CD8-positive, alpha-beta memory T cell (primary cell): ENCODE measurements at places on chromosomes 12 and 14. TPM values are rescaled to one million over a fixed set of nuclear protein-coding genes. Genes with fewer than 3 reads are reported as not detected.

DNA sequence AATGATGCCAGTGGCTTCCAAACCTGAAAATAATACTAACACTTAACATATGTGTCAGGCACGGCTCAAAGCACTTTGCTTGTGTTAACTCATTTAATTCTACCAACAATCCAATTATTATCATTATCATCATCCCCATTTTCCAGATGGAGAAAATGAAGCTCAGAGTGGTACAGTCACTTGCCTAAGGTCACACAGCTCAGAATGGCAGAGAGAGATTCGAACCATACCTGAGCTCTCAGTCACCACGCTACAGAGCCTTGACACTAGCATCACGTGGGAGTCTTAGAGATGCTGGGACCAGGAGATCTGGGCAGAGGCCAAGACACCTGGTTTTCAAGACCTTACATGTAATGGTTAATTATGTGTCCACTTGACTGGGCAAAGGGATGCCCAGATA is 34.2 kb downstream of the DHX37 start:
- H3K4me1 ChIP-seq = no peaks in the 10 kb centered on the region
- no peak for DNase-seq
- no peak overlapping the region for H3K4me3 ChIP-seq
- H3K27ac ChIP-seq = no peak overlapping the region

The PRH1 gene
- 8.6 TPM for total RNA-seq

DNA sequence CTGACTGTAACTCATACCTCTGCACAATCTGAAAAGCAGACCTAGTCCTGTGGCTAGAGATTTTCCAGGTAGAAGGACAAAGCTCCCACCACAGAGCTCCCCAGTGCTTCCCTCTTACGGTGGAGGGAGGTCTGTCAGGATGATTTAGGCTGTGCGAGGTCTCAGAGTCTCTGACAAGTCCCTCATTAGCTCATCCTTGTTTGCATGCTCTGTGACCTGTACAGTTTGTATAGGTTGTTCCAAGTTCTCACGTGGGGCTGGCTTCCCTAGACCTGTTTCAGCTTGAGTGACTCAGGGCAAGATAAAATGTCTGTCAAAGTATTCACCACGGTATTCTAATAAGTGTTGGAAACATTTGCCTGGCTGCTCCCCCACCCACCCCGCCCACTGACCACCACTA is 34.8 kb downstream of the ASCL1 start:
- H3K27ac ChIP-seq = no peak overlapping the region
- H3K27me3 ChIP-seq = no peaks in the 10 kb centered on the region
- no peak overlapping the region for H3K4me3 ChIP-seq
- no peak for DNase-seq
- H3K4me1 ChIP-seq = no peaks in the 10 kb centered on the region

DNA sequence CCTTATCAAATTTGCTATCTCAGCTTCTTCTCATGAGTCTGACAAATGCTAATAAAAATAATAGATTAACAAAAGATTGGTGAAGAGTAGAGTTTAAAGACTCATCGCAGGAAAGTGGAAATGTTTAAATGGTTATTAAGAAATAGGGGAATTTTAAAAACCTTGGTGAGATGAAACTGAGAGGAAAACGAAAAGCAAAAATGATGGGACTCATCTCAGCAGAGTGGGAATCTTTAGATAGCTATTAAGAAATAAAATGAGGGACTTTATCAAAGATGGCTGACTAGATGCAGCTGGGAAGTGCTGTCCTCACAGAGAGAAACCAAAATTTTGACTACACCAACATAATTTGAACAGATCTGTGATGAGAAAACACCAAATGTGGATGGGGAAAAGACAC is 79.2 kb upstream of the CD163 start:
- H3K36me3 ChIP-seq = no peaks in the 10 kb centered on the region
- H3K4me1 ChIP-seq = no peaks in the 10 kb centered on the region
- no peak overlapping the region for H3K27ac ChIP-seq
- no peak for DNase-seq
- H3K4me3 ChIP-seq = no peak overlapping the region
- no peaks in the 10 kb centered on the region for H3K27me3 ChIP-seq

The IFNG-AS1 gene
- total RNA-seq = 1.6 TPM

DNA sequence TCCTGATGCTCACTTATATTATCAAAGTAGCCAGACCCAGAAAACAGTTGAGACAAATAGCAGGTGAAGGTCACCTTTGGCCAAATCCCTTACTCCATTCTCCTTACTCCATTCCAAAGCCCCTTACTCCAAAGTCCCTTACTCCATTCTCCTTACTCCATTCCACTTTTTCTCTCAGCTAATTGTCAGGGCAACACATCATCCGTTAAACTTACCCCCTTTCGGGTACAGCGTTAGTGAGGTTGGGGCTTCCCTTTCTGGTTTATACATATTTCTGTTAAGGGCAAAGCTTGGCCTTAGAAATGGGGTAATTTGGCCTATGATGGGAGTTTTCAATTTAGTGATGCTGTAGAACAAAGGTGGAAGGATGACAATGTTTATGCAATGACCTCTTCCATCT is 111.8 kb upstream of the CCND2 start:
- no peak overlapping the region for H3K4me3 ChIP-seq
- no peaks in the 10 kb centered on the region for H3K36me3 ChIP-seq
- no peaks in the 10 kb centered on the region for H3K27me3 ChIP-seq
- peaks cover 17% of the 10 kb centered on the region for H3K4me1 ChIP-seq
- no peak for DNase-seq
- H3K27ac ChIP-seq = no peak overlapping the region

DNA sequence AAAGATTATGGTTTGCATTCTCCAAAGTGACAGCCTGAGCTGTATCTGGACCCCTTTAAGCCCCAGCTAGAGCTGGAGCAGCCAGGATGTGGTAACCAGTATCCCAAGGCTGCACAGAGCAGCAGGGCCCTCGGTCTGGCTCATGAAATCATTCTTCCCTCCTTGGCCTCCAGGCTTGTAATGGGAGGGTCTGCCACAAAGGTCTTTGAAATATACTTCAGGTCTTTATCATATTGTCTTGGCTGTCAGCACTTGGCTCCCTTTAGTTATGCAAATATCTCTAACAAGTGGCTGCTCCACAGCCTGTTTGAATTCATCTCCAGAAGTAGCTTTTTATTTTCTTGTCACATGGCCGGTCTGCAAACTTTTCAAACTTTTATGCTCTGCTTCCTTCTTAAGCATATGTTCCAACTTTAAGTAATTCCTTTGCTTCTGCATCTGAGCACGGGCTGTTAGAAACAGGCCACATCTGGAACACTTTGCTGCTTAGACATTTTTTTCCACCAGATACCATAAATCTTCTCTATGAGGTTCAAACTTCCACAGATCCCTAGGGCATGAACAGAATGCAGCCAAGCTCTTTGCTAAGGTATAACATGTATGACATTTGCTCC is 663.4 kb upstream of the MIS18BP1 start:
- no peaks in the 10 kb centered on the region for H3K27me3 ChIP-seq
- H3K4me3 ChIP-seq = no peak overlapping the region
- DNase-seq = no peak

The CD163 gene
- 3.0 TPM for total RNA-seq

DNA sequence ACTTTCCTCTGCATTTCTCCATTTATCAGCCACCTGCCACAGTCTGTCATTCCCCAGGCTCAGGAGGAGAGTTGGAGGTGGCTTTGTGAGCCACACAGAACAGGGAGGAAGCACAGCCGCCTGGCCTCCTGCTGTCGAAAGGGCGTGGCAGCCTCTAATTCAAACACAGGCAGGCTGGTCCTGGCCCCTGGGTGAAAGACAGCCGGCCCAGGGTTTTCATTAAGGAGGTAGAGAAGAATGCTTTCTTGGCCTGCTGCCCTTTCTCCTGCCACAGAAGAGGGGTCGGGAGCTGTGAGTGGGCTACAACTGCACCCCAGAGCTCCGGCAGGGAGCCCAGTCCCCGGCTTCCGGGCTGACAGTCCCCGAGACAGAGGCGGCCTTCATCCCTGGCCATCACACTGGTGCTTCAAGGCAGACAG is 108.6 kb upstream of the FZD10 start:
- no peak overlapping the region for H3K27ac ChIP-seq
- H3K4me3 ChIP-seq = no peak overlapping the region
- H3K4me1 ChIP-seq = no peaks in the 10 kb centered on the region

The MIPOL1 gene
- not detected for total RNA-seq

The SETD1B gene
- 31.3 TPM for total RNA-seq

DNA sequence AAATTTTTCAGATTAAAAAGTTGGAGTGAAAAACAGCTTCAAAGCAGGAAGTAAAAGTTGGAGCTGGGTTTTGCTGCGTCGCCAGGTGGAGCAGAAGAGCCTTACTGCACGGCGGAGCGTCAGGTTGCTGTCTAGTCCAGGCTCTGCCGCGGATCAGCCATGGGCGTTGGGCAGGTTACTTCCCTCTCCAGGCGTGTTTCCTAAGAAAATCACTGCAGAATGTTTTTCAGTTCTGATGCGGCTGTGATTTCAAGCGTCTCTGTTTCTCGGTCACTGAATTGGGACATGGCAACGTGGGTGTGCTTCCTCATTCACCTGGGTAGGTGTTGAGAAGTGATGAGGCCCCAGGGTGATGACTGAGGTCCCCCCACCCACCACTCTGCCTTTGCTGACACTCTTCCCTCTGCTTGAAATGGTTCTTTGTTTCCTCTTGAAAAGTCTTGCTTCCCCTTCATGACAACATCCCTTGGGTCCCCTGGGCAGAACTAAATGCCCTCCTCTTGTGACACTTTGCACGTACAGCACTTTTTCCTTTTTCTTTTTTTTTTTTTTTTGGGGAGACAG is 7.6 kb downstream of the EVL start:
- peak overlapping the region; percentile 20 for H3K27ac ChIP-seq
- peak; percentile 73 for DNase-seq
- no peaks in the 10 kb centered on the region for H3K27me3 ChIP-seq
- H3K4me1 ChIP-seq = peaks cover 90% of the 10 kb centered on the region

The PRICKLE1 gene
- not detected for total RNA-seq

The TAS2R43 gene
- total RNA-seq = not detected

GRCh38 chr12:83143950-83144349 is 457.2 kb downstream of the TMTC2 start:
- no peaks in the 10 kb centered on the region for H3K27me3 ChIP-seq
- no peak for DNase-seq
- H3K27ac ChIP-seq = no peak overlapping the region
- no peak overlapping the region for H3K4me3 ChIP-seq
